Coronary artery (tissue), 2 donors: ENCODE measurements at places on chromosomes 16 and 17.

- no peak for DNase-seq
Observed at GRCh38 chr16:53695070-53695469, 8.6 kb downstream of the RPGRIP1L start.

DNA sequence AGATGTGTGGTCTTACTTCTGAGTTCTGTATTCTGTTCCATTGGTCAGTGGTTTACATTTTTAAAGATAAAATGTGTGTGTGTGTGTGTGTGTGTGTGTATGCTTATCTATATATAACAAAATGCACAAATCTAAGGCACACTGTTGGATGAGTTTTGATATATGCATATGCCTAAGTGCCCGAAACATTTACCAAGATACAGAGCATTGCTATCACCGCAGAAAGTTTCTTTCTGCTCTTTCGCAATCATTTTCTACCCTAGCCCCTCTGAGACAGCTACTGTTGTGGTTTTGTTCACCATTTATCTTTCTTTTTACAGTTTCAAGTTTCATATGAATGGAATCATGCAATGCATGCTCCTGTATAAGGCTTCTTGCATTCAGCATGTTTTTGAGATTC lies 97.0 kb downstream of the MRTFB start:
- DNase-seq: no peak

DNA sequence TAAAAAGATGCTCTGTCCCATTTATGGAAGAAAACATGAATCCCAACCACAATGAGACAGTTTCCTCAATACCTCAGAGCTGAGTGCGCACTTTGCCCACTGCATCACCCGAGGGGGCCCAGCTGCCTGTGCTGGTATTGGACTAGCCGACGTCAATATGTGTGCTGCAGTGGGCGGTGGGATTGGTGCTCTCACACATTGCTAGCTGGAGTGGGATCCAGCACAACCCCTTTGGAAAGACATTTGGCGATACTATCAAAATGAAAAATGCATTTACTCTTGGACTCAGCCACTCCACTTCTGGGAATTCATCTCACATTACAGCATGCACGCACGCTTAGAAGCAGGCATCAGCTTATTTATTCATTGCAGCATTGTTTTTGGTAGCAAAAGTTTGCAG lies 289.2 kb upstream of the FOXF1 start:
- DNase-seq: no peak

GRCh38 chr16:68416057-68417046 lies 32.0 kb downstream of the SMPD3 start:
- DNase-seq: no peak

- DNase-seq: no peak
Observed at GRCh38 chr17:20703781-20704180, 124.3 kb downstream of the CDRT15L2 start.

GRCh38 chr17:9907883-9908648 lies 3.0 kb upstream of the RCVRN start:
- no peak for DNase-seq

- no peak for DNase-seq
Observed at GRCh38 chr17:37098910-37099664, 150.3 kb downstream of the AATF start.
